ENCODE measurements at places on chromosomes 13 and 19. TPM values are rescaled to one million over a fixed set of nuclear protein-coding genes. Genes with fewer than 3 reads are reported as not detected.

VAV1 gene
- 87.6 TPM for total RNA-seq

LYPD3 gene
- total RNA-seq = 3.7 TPM

DNA sequence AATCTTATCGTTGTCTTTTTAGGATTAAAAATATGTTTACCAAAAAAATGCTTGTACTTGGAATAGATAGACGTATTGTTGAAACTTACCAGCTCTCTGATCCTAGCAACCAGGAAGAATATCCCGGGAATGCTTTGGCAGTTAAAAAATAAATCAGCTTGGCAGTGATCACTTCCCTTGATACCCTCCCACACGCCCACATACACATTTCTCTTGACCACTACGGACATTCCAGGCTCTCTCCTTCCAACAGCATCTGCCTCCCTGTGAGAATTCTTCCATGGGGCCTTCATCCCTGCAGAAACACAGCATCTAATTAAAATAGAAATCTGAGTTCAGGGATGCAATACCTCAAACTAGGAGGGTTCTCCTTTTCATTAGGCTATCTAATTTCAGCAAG lies 57.9 kb downstream of the THSD1 start:
- DNase-seq = no peak

- no peak for DNase-seq
Measured at GRCh38 chr13:68026077-68026476, 795.9 kb upstream of the PCDH9 start.

TNFRSF19 gene
- total RNA-seq = not detected

- DNase-seq = no peak
Measured at GRCh38 chr13:73090116-73090822, 31.5 kb downstream of the KLF5 start.

UFM1 gene
- total RNA-seq = 82.1 TPM

DNA sequence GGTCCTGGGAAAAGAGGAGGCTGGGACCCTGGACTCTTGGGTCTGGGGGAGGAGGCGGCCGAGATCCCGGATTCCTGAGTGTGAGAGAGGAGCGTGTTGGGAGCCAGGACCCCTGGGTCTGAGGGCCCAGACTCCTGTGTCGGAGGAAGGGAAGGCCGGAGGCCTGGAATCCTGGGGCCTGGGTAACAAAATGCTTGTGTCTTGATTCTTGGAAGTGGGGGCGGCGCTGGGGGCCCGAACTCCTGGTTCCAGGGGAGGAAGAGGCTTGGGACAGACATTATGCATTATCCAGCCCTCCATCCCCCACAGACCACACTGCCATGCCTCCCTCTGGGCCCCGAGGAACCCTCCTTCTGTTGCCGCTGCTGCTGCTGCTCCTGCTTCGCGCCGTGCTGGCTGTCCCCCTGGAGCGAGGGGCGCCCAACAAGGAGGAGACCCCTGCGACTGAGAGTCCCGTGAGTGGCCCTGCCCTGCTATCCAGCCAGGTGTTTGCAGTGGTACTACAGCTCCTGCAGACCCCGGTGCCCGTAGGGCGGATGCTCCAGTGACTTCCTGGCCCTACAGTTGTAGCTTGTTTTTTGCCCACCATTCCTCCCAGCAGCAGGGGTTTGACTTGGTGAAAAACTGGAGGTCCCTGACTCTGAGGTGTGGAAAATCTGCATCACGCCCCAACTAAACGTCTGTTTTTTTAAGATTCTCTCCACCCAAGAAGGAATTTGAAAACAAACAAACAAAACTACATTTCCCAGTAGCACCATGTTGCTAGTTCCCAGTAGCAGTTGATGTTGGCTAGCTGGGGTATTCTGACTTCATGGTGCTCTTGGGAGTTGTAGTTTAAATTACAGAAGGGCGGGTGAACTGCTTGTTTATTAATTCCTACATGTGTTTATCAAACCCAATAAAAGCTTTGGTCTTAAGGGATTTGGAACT lies 630 bp downstream of the NUCB1 start:
- DNase-seq = peak; percentile 38

SIAH3 gene
- total RNA-seq = 1.9 TPM

DNA sequence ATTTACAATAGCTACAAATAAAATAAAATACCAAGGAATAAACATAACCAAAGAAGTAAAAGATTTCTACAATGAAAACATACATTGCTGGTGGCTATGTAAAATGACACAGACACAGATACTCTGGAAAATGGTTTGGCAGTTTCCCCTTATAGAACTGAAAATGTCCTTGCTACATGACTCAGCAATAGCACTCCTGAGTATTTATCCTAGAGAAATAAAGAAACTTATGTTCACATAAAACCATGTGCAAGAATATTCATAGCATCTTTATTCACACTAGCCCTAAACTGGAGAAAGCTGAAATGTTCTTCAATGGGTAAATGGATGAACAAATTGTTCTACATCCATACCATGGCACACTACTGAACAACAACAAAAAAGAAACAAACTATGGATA lies 100.2 kb upstream of the RFC3 start:
- DNase-seq = no peak

GRCh38 chr13:60924856-60925255 lies 490.8 kb downstream of the PCDH20 start:
- DNase-seq = no peak

GRCh38 chr19:17424743-17425365 lies 5.0 kb downstream of the MVB12A start:
- no peak for DNase-seq

LRG1 gene
- not detected for total RNA-seq

- peak; percentile 5 for DNase-seq
Measured at GRCh38 chr13:72643311-72643989, 84.0 kb downstream of the MZT1 start.

SYNGR4 gene
- not detected for total RNA-seq

- no peak for DNase-seq
Measured at GRCh38 chr13:106232681-106233080, 302.8 kb downstream of the EFNB2 start.

GRCh38 chr19:30394481-30395151 lies 22.4 kb downstream of the ZNF536 start:
- no peak for DNase-seq

DNA sequence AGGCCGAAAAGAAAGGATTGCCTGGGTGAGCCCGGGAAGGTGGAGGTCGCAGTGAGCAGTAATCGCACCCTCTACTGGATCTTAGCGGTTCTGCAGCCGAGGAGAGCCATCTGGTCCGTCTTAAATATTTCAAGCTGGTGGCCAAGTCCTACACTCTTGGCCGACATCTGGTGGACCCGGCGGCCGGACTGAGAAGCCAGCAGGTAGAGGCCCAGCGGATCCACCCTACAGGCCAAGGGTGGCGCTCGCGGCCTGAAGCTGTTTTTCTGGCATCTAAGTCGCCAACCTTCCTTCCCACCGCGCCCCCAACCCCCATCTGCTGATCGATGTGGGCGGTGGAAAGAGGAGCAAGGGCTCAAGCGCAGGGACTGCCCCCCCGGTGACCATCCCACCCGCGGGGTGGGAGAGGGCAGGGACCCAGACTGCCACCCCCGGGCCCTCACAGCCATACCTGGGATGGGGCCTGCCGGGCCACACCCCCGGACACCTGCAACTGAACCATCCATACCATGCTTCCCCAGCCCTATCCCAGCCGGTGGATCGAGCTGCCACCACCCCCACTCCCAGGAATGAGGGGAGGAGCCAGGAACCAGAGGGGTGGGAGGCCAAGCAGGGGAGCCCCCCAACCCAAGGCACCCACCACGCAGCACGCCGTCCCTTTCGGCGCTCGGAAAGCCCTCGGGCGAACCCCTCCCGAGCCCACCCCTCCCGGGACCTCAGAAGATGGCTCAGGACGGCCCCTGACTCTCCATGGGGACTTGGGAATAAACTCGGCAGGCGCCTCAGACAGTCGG lies 46.3 kb upstream of the ZNF730 start:
- no peak for DNase-seq

DENND1C gene
- 113 TPM for total RNA-seq

DNA sequence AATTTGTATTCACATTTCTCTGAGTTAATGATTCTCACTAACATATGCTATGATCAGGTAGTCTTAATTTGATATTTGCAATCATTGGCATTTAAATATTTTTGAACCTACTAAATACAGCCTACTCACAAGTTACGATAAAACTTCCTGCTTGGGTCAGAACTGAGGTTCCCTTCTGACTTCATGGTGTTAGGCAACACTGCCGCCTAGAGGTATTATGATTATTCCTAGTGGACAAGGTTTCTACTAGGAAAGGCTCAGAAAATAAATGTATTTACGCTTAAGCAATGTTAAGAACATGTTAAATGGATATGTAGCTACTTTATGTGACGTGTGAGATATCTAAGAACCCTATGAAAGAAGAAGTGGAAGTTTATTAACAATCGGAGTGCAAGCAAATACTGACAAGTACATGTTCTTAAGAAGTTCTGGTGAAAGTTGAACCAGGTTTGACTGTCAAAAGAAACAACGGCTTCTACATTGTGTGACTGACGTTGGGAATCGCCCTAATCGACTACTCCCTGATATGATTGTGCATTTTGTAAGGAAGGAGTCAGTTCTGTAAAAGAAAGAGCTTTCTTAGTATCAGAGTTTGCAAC lies 1395.8 kb downstream of the SLITRK5 start:
- no peak for DNase-seq

- DNase-seq = no peak
Measured at GRCh38 chr13:37667702-37668101, 69.1 kb upstream of the POSTN start.

- DNase-seq = no peak
Measured at GRCh38 chr19:38805180-38805579, 7.6 kb downstream of the LGALS4 start.

KASH5 gene
- 0.23 TPM for total RNA-seq

GRCh38 chr19:12485052-12485416 lies 418 bp upstream of the ZNF709 start:
- DNase-seq = no peak

PRRG2 gene
- 1.7 TPM for total RNA-seq

DNA sequence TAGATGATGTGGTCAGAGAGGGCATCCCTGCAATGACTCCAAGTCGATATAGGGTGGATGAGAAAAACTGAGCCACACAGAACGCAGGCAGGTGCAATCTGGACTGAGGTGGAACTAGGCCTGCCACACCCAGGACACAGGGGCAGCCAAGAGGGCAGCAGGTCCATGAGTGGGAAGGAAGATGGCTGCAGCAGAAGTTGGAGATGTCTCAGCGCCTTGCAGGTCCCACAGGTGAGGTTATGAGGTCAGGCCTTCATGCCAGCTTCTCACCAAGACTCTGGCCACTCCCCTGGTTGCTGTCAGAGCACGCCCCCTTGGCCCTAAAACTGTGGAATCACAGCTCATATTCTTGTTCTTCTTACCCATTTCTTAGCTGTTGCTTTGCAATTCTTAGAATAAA lies 147.7 kb upstream of the VSTM2B start:
- no peak for DNase-seq

DNA sequence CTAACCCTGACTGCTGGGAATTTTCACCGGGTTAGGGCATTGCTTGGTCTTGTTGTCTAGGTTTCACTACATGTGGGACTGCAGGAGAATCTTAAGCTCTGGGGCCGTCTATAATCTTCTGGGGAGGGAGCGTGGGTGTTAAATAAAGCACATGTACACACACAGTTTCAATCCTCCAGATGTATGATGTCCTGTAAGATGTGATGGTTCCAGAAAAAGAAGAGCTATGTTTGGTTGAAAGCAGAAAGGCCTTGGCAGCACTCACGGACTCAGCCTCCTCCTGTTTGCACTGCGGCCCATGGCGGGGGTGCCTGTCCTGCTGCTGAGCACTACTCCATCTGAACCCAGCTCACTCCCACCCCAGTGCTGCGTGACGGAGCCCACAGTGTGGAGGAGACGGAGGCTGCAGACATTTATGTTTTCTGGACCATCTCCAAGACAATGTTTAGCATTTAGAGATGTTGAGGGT lies 343.5 kb downstream of the TEX29 start:
- no peak for DNase-seq

SH2D3A gene
- total RNA-seq = 64.3 TPM

- no peak for DNase-seq
Measured at GRCh38 chr13:20519875-20520274, 5.8 kb downstream of the CRYL1 start.

DNA sequence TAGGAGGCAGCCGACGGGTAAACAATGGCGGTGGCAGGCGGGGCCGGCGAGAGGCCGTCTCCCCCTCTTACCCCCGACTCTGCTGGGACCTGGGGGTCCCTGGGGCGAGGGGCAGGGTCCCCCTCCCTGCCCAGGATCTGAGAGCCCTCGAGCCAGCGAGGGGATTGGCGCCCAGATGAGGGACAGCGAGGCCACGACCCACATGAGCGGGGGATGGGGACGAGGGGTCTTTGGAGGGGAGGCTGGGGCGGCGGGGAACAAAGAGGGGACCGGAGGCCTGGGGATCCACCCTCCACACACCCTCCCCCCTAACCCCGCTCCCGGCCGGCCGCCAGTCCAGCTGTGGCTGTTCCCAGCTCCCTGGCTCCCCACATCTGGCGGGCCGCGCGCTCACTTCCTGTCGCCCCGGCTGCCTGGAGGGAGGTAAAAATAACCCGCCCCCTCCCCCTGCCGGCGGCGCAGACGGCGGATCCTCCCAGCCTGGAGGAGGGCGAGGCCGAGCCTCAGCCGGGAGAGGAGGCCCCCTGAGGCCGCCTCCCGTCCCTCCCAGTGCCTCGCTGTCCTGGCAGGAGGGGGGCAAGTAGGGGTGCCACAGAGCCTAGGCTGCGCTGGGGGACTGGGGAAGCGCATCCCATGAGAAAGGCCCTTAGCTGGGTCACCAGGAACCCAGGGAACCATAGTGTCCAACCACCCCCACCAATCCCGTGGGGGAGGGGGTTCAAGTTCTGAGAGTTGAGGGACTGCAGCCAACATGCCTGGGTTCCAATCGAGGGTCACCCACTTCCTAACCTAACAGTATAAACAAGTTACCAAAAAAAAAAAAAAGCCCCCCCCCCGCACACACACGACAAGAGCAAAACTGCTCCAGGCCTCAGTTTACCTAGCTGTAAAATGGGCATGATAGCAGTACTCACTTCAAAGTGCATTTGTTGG lies 29.3 kb upstream of the NANOS3 start:
- peak; percentile 83 for DNase-seq

- DNase-seq = no peak
Measured at GRCh38 chr19:20840371-20840770, 64.3 kb downstream of the ZNF66 start.

SPC24 gene
- 0.84 TPM for total RNA-seq

GRCh38 chr13:32881777-32882145 lies 134.5 kb upstream of the KL start:
- no peak for DNase-seq

DNA sequence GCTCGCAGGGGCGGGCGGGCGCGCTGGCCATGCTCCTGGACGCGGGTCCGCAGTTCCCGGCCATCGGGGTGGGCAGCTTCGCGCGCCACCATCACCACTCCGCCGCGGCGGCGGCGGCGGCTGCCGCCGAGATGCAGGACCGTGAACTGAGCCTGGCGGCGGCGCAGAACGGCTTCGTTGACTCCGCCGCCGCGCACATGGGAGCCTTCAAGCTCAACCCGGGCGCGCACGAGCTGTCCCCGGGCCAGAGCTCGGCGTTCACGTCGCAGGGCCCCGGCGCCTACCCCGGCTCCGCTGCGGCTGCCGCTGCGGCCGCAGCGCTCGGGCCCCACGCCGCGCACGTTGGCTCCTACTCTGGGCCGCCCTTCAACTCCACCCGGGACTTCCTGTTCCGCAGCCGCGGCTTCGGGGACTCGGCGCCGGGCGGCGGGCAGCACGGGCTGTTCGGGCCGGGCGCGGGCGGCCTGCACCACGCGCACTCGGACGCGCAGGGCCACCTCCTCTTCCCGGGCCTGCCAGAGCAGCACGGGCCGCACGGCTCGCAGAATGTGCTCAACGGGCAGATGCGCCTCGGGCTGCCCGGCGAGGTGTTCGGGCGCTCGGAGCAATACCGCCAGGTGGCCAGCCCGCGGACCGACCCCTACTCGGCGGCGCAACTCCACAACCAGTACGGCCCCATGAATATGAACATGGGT lies 599 bp downstream of the ZIC2 start:
- DNase-seq = no peak

All from CD4-positive, alpha-beta memory T cell (primary cell).